SHP77 treated with DMSO at 0.1 percent for 48 hours (cell line): ENCODE measurements at places on chromosomes 5 and 9.

- DNase-seq = peak; percentile 50
Measured at GRCh38 chr5:1386274-1386717, 41.4 kb upstream of the CLPTM1L start.

DNA sequence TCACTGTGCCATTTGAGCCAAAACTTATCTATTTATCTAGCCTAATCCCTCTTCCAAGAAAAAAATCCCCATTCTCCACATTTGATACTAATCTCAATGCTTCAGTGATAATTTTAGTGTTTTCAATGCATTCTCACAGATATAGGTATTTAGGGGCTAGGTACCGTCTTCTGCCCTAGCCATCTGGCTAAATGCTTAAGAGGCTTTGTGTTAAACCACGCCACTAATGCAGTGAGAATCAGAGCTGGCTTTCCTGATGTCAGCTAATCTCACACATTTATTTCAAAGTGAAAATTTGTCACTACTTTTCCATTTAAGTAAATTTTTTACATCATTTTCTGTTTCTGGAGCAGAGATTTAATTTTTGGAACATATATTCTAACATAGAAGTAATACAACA is 479.7 kb downstream of the MAN2A1 start:
- no peak for DNase-seq

DNA sequence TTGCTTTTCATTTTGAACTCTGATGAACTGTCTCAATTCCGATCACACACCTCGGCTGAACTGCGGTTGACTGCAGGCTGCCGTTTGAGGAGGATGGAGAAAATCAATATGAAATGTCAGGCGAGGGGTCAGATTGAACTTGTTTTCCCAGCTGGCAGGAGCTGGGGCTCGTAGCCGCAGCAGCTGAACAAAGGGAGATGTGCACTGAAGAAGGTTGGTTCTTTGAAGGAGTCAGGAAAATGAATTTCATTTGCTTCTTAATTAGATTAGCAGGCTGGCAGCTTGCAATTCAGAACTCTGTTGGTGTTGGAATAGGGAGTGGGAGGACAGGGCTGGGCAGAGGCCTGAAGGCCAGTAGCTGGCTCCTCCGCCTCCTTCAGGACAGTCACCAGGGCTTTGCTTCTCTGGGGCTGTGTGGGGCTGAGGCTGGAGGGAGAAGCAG is 117.4 kb upstream of the GPR151 start:
- DNase-seq = peak; percentile 84

DNA sequence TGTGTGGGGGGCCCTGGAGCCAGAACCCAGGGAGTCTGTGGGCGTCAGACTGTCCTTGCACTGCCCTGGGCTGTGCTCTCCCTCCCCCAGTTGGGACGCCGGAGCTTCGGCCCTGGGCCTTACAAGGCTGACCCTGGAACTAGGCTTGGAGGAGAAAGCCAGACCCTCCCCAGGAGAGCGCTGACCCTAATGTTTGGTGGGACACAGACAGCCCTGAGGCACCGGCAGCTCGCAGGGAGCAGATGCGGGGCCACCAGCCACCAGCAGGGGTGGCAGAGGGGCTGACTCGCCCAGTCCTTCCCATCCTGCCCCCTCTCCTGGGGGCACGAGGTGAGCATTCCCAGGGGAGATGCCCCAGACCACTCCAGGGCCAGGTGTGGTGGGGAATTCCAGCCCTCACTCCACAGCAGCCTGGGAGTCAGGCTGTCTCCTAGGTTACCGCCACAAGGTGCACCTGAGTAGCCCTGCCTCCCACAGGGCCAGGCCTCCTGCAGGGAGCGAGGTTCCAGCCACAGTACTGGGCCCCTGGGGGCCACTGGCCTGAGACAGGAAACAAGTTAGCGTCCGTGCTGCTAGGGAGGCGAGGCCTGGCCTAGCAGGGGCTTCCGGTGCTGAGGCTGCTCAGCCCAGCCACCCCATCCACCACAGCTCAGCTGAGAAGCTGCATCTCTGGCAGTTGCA is 134.6 kb downstream of the OLFM1 start:
- DNase-seq = no peak

GRCh38 chr9:37508135-37508833 is 22.5 kb downstream of the POLR1E start:
- no peak for DNase-seq

DNA sequence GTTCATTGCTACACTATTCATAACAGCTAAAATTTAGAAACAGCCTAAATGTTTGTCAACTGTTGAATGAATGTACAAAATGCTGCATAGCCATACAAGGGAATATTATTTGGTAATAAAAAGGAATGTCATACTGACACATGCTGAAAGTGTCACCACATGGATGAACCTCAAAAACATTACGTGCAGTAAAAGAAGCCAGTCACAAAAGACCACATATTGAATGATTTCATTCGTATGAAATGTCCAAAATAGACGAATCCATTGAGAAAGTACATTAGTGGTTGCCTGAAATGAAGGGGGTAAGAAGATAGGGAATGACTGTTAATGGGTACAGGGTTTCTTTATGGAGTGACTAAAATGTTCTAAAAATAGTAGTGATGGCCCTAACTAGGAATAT is 11.6 kb upstream of the ECM2 start:
- DNase-seq = no peak

GRCh38 chr5:30040488-30041118 is 1152.9 kb upstream of the CDH6 start:
- DNase-seq = peak; percentile 95

GRCh38 chr9:129640086-129640870 is 1.7 kb downstream of the ASB6 start:
- no peak for DNase-seq

DNA sequence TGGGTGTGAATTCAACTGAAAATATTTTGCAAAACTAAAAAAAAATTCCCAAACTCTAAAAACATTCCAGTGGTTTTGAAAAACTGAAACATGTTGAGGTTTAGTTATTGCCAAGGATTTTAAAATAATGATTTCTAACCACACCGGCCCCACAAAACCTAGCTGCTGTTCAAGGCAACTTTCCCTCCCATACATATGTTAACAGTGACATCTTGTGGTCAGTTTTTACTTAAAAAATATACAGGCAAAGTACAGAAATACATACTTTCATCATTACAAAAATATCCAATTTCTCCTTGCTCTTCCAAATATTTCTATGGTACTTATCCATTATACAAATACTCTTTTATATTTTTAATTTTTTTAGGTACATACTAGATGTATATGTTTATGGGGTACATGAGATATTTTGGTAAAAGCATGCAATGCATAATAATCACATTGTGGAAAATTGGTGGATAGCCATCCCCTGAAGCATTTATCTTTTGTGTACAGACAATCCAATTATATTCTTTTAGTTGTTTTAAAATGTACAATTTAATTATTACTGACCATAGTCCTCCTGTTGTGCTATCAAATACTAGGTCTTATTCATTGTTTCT is 34.4 kb upstream of the MRPS30 start:
- peak; percentile 51 for DNase-seq

GRCh38 chr5:165000479-165001190 is 1495.2 kb downstream of the MAT2B start:
- DNase-seq = no peak

- DNase-seq = no peak
Measured at GRCh38 chr9:36141288-36141687, 4.8 kb downstream of the GLIPR2 start.

DNA sequence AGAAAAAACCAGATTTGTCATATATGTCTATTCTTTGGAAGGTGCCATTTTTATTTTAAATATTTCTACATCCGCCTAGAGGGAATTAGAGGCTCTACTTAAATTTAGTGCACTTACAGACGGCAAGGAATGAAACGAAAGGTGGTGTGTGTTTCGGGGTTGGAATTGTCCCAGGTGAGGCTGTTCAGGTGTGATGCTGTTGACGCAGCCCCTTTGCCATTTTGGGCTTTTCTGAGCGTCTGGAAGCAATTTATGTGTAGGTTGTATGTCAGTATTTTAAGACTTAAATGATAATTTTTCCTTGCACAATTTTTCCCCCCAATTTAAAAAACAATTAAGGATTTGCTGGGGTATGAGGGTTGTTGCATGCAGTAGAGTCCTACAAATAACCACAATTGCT is 2.0 kb downstream of the TENT4A start:
- DNase-seq = no peak

DNA sequence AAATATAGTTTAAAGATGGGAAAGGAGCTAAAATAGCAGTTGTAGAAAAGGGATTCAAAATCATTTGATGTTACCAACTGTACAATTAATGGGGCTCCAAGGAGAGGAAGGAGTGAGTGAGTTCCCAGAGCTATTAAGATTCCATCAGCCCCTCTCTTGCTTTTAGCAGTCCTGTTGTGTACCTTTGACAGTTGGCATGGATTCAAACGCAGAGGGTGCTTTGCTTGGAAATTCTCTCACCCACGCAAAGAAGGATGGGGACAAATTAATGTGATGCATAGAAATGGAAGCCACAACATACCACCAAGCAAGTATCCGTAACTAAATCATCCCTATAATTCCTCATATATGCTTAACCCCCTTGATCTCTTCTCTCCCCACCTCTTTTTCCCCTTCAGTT is 461.3 kb downstream of the EBF1 start:
- no peak for DNase-seq

DNA sequence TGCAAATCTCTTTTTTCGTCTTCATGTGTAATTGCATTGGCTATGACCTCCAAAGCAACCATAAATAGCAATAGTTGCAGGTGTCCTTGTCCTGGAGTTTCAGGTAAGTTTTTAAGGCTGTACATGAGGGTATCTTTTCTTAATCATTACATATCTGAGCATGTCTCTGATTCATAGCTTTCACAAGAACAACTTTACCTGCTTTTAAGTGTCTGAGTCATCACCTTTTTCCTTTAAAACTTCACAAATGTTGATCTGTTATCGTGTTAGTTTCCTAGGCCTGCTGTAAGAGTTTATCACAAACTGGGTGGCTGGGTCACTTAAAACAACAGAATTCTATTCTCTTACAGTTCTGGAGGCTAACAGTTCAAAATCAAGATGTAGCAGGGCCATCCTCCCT is 13.8 kb downstream of the GARNL3 start:
- no peak for DNase-seq

DNA sequence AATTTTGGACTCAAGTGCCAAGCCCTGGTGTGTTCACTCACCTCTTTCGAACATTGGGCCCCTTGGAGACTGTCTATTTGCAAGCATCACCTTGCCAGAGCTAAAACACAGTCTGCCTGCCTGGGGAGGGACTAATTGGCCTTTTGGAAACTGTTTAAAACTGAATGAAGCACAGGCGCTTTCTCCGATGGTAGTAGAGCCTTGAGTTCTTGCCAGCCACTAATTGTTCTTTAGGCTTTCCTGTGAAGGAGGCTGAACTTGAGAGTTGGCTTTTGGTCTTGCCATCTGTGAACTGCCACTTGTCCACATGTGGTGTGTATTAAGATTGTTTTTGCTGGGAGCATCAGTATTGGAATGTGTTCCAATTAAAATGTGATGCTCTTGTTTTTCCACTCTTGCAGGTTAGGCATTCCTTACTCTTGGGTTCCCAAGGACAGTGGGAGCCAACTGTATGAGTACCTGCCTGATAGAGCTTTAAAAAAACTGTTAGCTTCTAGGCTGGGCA is 26.0 kb downstream of the GARNL3 start:
- no peak for DNase-seq

DNA sequence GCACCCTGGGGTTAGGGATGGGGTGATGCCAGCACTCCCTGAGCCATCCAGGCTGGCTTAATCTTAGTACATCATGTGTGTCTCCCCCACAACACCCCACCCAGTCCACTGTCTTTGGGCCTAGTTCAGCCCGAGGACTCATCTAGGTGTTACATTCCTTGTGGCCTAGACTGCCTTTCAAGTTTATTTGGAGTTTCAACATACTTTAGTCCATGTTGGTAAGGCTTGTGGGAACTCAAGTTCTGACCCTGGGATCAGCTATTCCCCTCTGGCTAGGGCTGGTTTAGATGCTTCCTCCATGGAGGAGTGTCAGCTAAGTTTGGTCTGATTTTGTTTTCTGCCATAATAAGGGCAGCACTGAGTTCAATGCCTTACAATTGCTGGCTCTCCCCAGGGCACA is 302.4 kb downstream of the SMARCA2 start:
- no peak for DNase-seq

- DNase-seq = no peak
Measured at GRCh38 chr5:100505984-100506670, 29.0 kb upstream of the FAM174A start.

GRCh38 chr5:41878173-41878572 is 7.9 kb upstream of the OXCT1 start:
- no peak for DNase-seq

DNA sequence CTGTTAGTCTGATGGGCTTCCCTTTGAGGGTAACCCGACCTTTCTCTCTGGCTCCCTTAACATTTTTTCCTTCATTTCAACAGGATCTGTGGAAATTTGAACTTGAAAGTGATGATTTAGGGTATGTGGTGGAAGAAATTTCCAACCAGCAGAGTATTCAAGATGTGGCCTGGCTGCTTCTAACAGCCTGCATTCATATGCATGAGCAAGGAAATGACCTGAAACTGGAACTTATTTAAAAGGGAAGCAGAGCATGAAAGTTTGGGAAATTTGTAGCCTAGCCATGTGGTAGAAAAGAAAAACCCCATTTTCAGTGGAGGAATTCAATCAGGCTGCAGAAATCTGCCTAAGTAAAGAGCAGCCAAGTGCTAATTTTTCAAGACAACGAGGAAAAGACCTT is 41.7 kb downstream of the UNC13B start:
- DNase-seq = no peak

GRCh38 chr9:98815391-98815951 is 8.0 kb downstream of the GALNT12 start:
- no peak for DNase-seq

DNA sequence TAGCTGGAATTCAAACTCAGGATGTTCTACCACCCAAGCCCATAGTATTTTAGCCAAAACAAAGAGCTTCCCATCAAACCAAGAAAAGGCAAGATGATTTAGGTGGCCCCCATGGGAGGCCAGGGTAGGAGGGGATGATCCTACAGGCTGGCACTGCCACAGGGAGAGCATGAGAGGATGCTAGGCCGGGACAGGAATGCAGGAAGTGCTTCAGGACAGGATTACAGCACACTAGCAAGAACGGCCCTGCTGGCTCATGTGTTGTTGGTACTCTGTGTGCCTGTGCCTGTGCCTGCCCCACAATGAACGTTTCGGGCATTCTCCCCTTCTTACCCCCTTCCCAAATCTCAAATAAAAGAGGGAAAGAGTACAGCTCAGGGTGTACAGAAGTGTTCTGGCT is 110.7 kb upstream of the TRIM32 start:
- DNase-seq = no peak

- peak; percentile 27 for DNase-seq
Measured at GRCh38 chr5:121949885-121950284, 11.9 kb upstream of the SRFBP1 start.

- DNase-seq = no peak
Measured at GRCh38 chr5:91225848-91226686, 157.1 kb downstream of the ARRDC3 start.

- DNase-seq = no peak
Measured at GRCh38 chr9:78865737-78866136, 568.8 kb downstream of the PSAT1 start.

DNA sequence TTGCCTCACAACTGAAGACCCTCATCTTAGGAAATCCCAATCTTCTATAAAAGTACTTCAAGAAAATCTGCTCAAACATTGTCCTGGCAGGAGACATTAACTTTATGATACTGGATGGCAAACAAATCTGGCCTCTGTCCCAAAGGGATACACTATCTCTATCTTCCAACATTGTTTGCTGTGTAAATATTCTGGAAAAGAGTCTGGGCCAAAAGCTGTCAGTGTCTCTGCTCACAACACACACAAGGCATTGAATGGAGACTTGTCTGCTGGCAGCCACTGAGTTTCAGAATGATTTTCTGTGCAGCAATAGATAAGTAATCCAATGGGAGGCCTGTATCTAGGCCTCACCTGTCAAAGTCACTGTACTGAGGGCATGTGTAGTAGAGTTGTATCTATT is 471.1 kb downstream of the DMAC1 start:
- peak; percentile 22 for DNase-seq

- no peak for DNase-seq
Measured at GRCh38 chr5:3022665-3023064, 271.2 kb upstream of the IRX2 start.
